Body of pancreas (tissue), 4 donors: ENCODE measurements at places on chromosomes 2 and 18. TPM values are rescaled to one million over a fixed set of nuclear protein-coding genes. Genes with fewer than 3 reads are reported as not detected.
A peak's percentile ranks its signal among the peaks of the same experiment; 100 is the strongest.

Gene SULT1C2
- 13.2 TPM for total RNA-seq

Gene MDH1B
- total RNA-seq: 3.0 TPM

Gene ACTG2
- 1.3 TPM for total RNA-seq

Gene CIB4
- total RNA-seq: not detected

- no peak for DNase-seq
- H3K27ac ChIP-seq: no peak overlapping the region
- H3K36me3 ChIP-seq: no peaks in the 10 kb centered on the region
Measured at GRCh38 chr18:22678486-22678885, 254.6 kb upstream of the RBBP8 start.

GRCh38 chr2:1448009-1448408, 34.7 kb downstream of the TPO start:
- H3K27ac ChIP-seq: no peak overlapping the region
- no peaks in the 10 kb centered on the region for H3K36me3 ChIP-seq
- no peak overlapping the region for H3K4me3 ChIP-seq

GRCh38 chr2:30503007-30503694, 56.1 kb downstream of the LCLAT1 start:
- no peak for DNase-seq
- H3K27ac ChIP-seq: no peak overlapping the region
- no peak overlapping the region for H3K4me3 ChIP-seq

- no peak overlapping the region for H3K27ac ChIP-seq
- no peaks in the 10 kb centered on the region for H3K27me3 ChIP-seq
- H3K36me3 ChIP-seq: no peaks in the 10 kb centered on the region
- no peaks in the 10 kb centered on the region for H3K4me1 ChIP-seq
Measured at GRCh38 chr2:238408615-238409340, 17.9 kb upstream of the ASB1 start.

DNA sequence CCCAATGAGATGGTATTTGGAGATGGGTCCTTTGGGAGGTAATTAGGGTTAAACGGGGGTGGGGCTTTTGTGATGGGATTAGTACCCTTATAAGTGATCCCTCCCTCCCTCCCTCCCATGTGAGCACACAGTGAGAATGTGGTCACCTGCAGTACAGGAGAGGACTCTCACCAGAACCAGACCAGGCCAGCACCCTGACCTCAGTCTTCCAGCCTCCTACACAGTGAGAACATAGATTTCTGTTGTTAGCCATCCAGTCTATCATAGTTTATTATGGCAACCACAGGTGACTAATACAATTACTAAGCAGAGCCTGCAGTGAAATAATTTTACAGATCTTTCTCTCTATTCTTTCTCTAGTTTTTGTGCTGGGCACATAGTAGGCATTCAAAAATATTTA, 137.7 kb upstream of the PKDCC start:
- no peak overlapping the region for H3K4me3 ChIP-seq
- H3K27me3 ChIP-seq: no peaks in the 10 kb centered on the region
- H3K27ac ChIP-seq: no peak overlapping the region
- DNase-seq: no peak
- H3K4me1 ChIP-seq: no peaks in the 10 kb centered on the region
- no peaks in the 10 kb centered on the region for H3K36me3 ChIP-seq

GRCh38 chr18:50716902-50717301, 102.9 kb downstream of the MRO start:
- no peaks in the 10 kb centered on the region for H3K36me3 ChIP-seq
- H3K27me3 ChIP-seq: no peaks in the 10 kb centered on the region
- H3K4me1 ChIP-seq: no peaks in the 10 kb centered on the region

DNA sequence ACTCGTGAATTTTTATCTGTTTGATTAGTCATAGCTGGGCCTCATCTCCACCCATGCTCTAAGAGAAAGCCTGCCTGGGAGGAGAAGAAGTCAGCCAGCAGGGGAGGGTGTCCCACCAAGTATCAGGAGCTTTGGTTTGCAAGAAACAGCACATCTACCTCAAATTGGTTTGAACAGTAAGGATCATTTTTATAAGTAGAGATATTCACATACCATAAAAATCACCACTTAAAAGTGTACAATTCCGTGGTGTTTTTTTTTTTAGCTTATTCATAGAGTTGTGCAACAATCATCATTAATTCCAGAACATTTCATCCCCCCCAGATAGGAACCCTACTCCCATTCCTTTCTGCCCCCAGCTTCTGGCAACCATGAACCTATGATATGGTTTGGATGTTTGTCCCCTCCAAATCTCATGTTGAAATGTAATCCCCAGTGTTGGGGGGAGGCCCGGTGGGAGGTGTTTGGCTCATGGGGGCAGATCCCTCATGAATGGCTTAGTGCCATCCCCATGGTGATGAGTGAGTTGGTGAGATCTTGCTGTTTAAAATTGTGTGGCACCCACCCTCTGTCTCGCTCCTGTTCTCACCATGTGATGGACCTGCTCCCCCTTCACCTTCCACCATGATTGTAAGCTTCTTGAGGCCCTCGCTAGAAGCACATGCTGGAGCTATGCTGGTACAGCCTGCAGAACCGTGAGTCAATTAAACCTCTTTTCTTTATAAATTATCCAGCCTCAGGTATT, 36.2 kb upstream of the HS6ST1 start:
- H3K36me3 ChIP-seq: no peaks in the 10 kb centered on the region
- DNase-seq: no peak
- H3K4me3 ChIP-seq: no peak overlapping the region
- H3K27ac ChIP-seq: no peak overlapping the region
- H3K4me1 ChIP-seq: no peaks in the 10 kb centered on the region

GRCh38 chr2:29923110-29923721, 1.8 kb upstream of the ALK start:
- DNase-seq: peak; percentile 77
- no peaks in the 10 kb centered on the region for H3K36me3 ChIP-seq
- peaks cover 23% of the 10 kb centered on the region for H3K4me1 ChIP-seq
- peaks cover 14% of the 10 kb centered on the region for H3K27me3 ChIP-seq
- H3K4me3 ChIP-seq: no peak overlapping the region

DNA sequence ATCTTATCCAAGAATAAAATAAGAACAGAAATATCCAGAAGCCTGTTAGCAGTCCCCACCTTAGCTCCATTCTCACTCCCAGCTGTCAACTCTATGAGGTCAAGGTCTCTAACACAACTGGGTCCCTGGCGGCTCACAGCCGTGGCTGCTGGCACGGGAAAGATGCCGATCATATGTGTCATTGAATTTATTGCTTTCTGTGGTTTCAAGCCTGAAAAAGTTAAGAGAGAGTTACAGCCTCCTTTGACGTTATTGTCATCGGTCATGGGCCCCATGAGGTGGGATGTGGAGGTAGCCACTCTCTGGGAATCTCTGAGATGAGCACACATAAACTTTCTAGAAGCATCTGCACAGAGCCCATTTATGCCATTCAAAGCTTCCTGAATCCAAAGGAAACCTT, 28.7 kb upstream of the CABLES1 start:
- no peaks in the 10 kb centered on the region for H3K27me3 ChIP-seq
- H3K27ac ChIP-seq: no peak overlapping the region
- H3K4me1 ChIP-seq: no peaks in the 10 kb centered on the region
- H3K4me3 ChIP-seq: no peak overlapping the region

DNA sequence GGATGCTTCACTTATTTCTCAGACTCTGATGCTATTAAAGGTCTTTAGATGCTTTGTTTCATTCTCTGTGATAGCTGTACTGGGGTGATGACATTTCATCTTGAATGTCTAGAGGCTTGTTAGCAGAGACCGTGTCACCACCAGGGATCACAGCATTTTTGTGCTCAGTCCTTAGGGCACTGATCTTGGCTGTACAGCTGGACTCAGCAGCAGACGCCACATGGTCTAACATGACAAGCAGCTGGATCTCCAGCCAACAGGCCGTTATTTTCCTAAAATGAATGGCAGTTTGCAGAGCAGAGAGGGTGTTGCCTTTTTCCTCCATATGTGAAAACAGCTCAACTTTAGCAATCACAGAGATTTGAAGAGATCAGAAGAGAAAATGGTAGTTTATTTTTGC, 491.8 kb downstream of the CDH2 start:
- no peak overlapping the region for H3K27ac ChIP-seq
- DNase-seq: no peak
- H3K36me3 ChIP-seq: no peaks in the 10 kb centered on the region
- no peaks in the 10 kb centered on the region for H3K4me1 ChIP-seq
- no peak overlapping the region for H3K4me3 ChIP-seq

DNA sequence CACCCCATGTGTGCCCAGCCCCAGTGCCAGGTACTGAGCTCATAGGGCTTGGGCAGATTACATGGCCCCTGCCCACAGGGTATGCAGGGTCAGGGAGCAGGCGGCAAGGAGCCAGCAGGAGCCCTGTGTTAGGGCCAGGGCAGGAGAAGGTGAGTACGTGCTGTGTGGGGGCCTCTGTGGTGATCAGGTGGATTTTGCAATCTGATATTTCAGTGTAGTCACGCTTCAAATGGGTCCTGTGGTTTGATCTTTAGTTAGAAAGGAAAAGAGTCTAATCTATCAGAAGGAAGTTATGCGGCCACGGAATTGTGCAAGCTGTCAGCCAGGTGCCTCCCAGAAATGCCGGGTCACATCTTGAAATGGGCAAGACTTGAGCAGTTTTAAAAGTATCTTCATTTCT, 13.9 kb downstream of the UBE2F start:
- no peak overlapping the region for H3K4me3 ChIP-seq
- no peaks in the 10 kb centered on the region for H3K36me3 ChIP-seq
- no peak for DNase-seq
- H3K4me1 ChIP-seq: peaks cover 48% of the 10 kb centered on the region
- no peaks in the 10 kb centered on the region for H3K27me3 ChIP-seq

- peaks cover 9% of the 10 kb centered on the region for H3K4me1 ChIP-seq
- H3K36me3 ChIP-seq: no peaks in the 10 kb centered on the region
Measured at GRCh38 chr2:106065268-106065982, 128.7 kb downstream of the UXS1 start.

DNA sequence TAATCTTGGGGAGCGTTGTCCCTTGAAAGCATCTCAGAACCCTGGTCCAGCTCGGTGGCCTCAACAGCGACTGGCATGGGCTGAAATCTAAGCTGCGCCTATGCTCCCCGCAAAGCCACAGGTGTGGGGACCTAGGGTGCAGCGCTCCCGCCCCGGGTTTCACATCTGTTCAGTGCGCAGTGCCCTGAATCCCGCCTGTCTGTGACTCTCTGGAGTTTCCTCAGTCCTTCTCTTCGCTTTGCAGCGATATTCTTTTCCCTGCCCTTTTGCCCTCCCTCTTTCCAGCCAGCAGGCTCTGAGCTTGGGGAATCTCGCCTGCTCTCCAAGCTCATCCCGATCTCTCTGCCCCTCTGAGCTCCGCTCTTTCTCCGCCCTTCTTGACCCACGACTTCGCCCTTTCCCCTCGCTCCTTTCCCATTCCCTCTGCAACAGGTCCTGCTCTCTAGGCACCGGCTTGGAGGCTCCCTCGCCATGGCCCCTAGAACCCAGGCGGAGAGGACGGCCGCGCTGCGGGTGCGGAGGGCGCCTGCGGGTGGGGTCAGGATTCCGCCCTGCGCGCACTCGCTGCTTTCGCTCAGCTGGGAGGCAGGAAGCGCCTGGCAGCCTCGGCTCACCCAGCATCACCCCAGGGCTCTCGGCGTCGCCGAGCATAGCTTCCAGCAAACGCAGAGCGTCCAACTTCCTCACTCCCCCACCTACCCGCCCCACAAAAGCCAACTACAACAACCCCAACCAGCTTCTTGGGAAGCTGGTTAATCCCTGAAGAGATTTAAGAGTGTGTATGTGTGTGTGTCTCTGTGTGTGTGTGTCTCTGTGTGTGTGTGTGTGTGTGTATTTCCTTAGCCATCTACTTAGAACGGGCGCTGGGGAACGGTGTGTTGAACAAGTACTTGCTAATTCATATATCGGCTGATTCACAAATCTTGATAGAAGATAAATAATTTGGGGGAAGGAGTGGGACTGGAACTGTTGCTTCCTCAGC, 1.1 kb downstream of the GRP start:
- DNase-seq: no peak
- no peak overlapping the region for H3K4me3 ChIP-seq
- peaks cover 14% of the 10 kb centered on the region for H3K4me1 ChIP-seq
- H3K27ac ChIP-seq: no peak overlapping the region
- H3K27me3 ChIP-seq: no peaks in the 10 kb centered on the region
- H3K36me3 ChIP-seq: no peaks in the 10 kb centered on the region
